ENCODE measurements at places on chromosomes 7 and 10.

DNA sequence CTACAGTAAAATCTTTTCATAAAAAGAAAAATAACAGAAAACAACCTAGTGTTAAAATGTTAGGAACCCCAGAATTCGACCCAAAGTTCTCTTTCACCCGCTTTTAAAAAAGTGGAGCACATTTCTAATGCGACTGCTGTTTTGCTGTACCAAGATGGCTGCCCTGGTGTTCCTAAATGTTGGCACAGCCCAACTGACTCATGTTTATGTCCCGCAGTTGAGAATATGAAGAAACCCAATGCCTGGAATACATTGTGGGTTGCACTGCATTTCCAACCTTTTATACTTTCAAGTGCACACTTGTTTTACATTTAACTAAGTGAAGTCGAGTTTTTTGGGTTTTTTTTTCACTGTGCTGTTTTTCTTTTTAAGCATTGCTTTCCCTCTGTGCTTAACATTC, 944 bp downstream of the STEAP1B start:
- no peak for DNase-seq

- no peak for DNase-seq
These were observed 92.9 kb upstream of the LRRTM3 start for GRCh38 chr10:66832781-66833422.

- no peak for DNase-seq
These were observed 21.4 kb upstream of the ZNF273 start for GRCh38 chr7:64881461-64882287.

GRCh38 chr10:87860156-87860795, 3.1 kb downstream of the KLLN start:
- DNase-seq = no peak

- peak; percentile 18 for DNase-seq
These were observed 38.4 kb upstream of the ELFN1 start for GRCh38 chr7:1631678-1632077.

- no peak for DNase-seq
These were observed 578.9 kb downstream of the AUTS2 start for GRCh38 chr7:70177166-70177565.

- DNase-seq = peak; percentile 2
These were observed 15.6 kb downstream of the RBP3 start for GRCh38 chr10:47363781-47364180.

GRCh38 chr10:73873142-73873837, 1.1 kb downstream of the CAMK2G start:
- DNase-seq = no peak

DNA sequence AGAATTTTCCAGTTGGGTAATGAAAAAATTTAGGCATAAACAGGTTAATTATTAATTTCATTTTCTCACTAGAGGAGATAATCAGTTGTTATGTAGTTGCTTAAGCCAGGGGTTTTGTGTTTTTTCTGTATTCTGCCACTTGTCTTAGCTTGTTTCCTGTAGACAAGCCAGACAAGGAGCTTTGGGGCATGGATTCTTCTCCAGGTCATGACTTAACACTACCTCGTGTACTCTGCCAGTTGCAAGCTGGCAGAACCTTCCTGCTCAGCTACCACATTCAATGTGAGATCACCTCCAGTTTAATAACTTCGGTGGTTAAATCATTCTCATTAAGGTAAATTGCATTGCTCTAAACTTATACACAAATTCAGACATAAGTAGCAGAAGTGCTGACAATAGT, 1.8 kb downstream of the CCM2 start:
- DNase-seq = no peak

- no peak for DNase-seq
These were observed 99.4 kb upstream of the TNS3 start for GRCh38 chr7:47681249-47681810.

DNA sequence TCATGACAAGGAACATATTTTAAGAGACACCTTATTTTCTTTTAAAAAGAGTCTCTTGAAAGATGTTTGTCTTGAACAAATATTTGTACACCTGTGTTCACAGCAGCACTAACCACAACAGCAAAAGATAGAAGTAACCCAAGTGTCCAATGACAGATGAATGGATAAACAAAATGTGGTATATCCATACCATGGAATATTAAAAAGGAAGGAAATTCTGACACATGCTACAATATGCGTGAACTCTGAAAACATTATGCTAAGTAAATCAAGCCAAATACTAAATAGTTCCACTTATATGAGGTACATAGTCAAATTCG, 17.8 kb downstream of the SGMS1 start:
- no peak for DNase-seq

- DNase-seq = no peak
These were observed 490.0 kb upstream of the LRRN3 start for GRCh38 chr7:110600956-110601355.

DNA sequence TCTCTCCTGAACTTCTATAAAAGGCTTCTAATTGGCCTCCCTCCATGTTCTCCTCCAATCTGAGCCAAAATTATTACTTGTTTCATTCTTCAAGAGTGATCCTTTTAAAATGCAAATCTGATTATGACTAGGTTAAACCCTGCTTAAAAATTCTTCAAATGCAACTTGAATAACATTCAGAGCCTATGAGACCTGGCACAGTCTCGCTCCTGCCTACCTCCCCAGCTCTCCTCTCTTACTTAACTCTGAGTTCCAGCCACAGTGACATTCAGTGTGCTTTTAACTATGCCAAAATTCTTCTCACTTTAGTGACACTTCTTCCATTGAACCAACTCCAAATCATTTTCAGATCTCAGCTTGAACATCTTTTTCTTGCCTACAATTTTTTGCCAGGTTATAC, 68.8 kb downstream of the TMEM168 start:
- no peak for DNase-seq

GRCh38 chr10:103828107-103828506, 27.3 kb downstream of the SH3PXD2A start:
- DNase-seq = no peak

DNA sequence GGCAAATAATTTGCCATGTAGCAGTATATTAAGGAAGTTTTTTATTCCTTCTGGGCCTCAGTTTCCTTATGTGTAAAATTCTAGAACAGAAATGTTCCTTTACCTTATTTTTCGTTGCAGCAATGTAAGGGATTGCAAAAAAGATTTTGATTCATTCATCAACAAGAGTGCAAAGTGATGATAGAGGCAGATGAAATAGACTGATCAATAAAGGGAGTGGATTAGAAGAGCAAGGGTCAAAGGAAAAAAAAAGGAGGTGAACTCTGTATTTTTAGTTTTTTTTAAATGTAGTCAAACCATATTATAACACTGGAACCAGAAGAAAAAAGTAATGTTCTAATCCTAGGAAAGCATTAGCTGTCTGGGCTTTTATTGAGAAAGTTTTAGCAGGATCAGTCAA, 14.7 kb downstream of the TPST1 start:
- no peak for DNase-seq

GRCh38 chr7:47252675-47253074, 329.2 kb downstream of the TNS3 start:
- no peak for DNase-seq

GRCh38 chr7:16708511-16708910, 45.0 kb upstream of the TSPAN13 start:
- no peak for DNase-seq

GRCh38 chr10:117653170-117653515, 110.6 kb downstream of the EMX2 start:
- DNase-seq = no peak

All from RWPE2 (cell line).